ENCODE measurements at places on chromosomes 16 and 17. TPM values are rescaled to one million over a fixed set of nuclear protein-coding genes. Genes with fewer than 3 reads are reported as not detected.

GINS2 gene
- total RNA-seq = 6.1 TPM

NT5M gene
- 2.7 TPM for total RNA-seq

GRCh38 chr16:81994485-81994884, 16.8 kb downstream of the SDR42E1 start:
- no peak for DNase-seq

GRCh38 chr17:56679115-56679776, 85.7 kb downstream of the NOG start:
- DNase-seq = peak; percentile 25

- DNase-seq = no peak
Measured at GRCh38 chr16:13425836-13426235, 494.1 kb upstream of the ERCC4 start.

GRCh38 chr16:81350306-81350615, 35.5 kb downstream of the GAN start:
- no peak for DNase-seq

DNA sequence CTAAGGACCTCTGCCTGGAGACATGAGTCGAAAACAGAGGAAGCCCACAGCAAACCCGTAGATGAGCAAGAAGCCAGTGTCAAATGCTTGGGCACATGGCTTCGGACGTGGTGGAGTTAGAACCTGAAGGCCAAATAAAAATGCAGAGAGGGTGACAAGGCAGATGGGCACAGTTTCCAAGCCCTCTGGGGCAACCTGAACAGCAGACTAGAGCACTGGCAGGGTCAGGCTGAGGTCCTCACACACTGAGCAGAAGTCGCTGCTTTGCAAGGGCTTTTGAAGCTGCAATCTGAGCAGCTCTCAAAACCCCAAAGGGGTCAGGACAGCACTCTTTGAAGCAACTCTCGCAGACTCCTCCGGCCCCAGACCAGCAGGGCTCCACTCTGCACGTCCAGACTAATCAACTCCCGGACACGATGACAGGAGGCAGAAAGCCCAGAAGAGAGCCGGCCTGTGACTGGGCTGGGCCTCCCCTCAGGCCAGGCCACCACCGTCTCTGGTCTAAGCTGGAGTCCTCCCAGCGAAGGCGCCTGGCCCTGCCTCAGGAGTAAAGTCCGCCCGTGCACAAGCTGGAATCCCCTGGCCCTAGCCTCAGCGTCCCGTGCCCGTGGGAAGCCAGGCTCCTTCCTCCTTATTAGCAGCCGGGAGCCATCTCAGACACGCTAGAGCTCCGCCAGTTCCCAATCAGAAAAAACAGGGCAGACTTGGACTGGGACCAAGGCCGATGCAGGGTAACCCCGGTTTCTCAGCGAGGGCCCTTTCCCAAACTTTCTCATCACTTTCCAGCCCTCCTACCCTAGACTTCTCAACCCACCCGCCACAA, 924 bp downstream of the SMARCD2 start:
- DNase-seq = no peak

DNA sequence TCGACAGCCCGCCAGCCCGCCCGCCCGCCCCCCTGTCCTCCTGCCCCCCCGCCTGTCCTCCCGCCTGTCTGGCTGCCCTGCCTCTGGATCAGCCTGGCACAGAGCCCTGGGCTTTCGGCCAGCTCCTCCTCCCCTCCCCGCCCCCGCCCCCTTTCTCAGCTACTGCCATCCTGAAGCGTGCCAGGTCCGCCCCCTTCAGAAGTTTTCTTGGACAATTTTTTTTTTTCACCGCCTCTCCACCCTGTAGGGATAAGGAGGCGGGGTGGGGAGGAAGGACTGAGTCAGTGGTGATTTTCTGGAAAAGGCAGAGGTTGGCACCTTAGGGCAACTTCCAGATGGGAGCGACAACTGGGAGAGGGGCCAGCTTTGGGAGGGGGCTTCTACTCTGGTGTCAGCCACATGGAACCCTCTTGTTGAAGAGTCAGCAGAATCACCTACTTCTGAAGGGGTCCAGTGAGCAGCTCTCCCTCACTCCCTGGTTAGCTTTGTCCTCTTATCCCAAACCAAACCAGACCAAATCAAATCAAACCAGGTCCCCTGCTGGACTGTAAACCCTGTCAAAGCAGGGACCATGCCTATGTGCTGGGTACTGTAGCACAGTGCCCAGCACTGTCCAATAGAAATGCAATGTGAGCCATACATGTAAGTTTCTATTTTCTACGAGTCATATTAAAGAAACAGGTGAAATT, 19.7 kb downstream of the IGF2BP1 start:
- DNase-seq = no peak

Data from glomerular endothelial cell (primary cell).